ENCODE measurements at places on chromosomes 3 and 15.

- no peak for DNase-seq
These were observed 2.1 kb downstream of the SCN5A start for GRCh38 chr3:38647217-38647970.

DNA sequence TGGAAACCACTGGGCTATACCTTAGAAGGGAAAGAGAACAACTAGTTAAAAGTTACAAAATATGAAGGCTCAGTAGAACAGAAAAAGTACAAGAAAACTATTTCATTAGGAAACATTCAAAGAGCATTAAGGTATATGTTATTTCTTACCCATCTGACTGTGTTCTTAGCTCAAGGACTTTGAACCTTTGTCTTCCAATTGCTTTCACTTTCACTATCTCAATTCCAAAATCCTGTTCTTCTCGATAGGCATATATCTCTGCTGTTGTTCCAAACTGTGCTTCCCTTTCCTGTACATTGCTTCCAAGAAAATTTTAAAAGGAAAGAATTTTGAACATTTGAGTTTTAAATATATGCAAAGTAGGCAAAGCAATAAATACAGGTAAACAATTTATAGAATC, 6.9 kb downstream of the CRBN start:
- peak; percentile 41 for DNase-seq

- peak; percentile 56 for DNase-seq
These were observed 23.7 kb downstream of the ALPK3 start for GRCh38 chr15:84840741-84841429.

DNA sequence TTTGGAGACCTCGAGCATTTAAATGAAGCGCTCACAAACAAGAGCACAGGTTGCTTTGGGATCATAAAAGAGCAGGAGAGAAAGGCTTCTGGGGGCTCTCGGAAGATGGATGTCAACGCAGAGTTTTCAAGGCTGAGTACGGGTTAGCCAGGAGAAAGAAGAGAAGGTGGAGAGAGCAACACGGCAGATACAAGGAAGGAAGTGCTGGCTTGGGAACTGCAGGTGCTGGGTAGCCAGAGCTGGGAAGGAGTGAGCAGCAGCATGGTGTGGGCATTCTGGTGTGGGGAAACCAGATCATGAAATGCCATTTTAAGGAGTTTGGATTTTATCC, 580 bp upstream of the RUBCN start:
- no peak for DNase-seq

GRCh38 chr3:10334459-10334858, 13.5 kb upstream of the SEC13 start:
- DNase-seq, result no peak

GRCh38 chr3:126194713-126195305, 14.4 kb upstream of the ALDH1L1 start:
- DNase-seq, result no peak

Data from dermis blood vessel endothelial cell (primary cell).